T-helper 1 cell (primary cell): ENCODE measurements at places on chromosomes 2 and 18.

DNA sequence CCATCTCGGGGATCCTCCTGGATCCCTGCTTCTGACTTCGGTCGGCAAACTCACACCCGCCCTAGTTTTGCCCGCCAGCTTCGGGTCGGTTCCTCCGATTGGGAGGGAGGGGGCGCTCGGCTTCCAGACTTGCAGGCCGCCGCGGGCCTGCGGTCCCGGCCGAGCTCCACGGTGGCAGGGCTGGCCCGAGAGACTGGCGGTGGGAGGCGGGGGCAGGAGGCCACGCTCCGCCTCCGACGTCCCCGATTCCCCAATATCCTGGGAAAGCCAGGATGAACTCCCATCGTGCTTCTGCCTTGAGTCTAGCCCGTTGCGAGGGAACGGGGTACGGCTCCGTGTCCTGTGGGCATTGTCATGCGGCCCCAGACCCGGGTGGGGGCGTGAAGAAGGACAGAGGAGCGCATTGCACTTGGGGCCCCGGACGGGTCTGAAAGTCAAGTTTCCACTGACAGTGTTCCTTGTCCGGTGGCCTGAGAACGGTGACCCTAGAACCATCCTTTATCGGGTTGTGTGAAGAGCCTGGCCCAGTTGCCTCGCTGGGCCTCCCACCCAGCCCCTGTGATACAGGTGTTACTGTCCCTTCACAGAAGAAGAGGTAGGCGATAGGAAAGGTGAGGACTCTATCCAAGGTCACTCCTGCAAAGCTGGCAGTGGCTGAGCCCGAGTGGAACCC is 2.4 kb upstream of the INHBB start:
- peak; percentile 59 for DNase-seq

DNA sequence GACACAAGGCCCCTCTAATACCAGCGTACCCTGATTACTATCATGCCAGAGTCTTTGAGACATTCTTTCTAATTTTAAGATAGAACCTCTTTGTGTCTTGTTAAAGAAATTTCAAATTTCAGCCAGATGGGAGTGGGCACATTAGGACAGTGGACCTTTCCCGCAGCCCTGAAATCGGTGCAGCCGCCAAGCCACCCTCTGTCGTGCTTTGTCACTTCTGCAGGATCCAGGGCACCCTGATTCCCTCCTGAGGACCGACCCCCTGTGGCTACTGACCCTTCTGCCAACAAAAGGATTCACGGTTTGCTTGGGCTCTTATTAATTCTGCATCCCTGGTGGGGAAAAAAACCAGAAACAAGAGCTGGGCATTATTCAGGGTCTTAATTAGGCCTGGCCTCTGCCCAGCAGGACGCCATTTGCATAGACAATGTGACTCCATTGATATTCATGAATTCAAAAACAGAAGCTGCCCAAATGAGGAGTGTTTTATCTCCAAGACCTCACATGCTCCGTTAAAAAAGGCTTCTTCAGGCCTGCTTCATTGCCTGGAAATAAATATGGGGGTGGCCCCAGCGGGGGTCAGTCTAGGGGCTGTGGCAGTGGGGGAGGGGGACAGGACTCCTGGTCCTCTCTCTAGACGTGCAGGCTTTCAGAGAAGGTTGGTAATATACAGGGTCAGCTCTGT is 116.9 kb downstream of the ALPK2 start:
- no peak for DNase-seq

DNA sequence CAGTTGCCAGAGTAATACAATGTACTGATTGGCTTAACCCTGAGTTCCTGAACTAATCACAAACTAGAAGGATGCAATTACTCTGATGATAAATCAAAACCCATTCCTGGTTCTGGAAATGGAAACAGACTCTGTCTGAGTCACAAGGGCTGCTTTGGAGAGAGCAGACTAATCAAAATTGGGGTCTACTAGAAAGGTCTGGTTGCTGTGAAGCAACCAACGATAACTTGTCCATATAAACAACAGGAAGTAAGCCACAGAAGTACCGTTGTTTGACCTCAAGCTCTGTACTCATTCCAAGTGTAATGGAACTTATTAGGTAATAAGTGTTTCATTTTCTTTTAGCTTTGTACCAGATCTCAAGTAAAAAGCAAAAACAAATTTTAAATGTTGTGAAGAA is 49.7 kb downstream of the RASGRP3 start:
- DNase-seq = no peak

GRCh38 chr2:17593841-17594491 is 53.5 kb downstream of the VSNL1 start:
- DNase-seq = no peak
